Amniotic epithelial cell (primary cell): ENCODE measurements at places on chromosomes 2 and 18.
A peak's percentile ranks its signal among the peaks of the same experiment; 100 is the strongest.

GRCh38 chr2:48548840-48549239 lies 18.9 kb downstream of the STON1 start:
- DNase-seq = peak; percentile 61

- DNase-seq = peak; percentile 7
Measured at GRCh38 chr2:6784291-6784690, 81.4 kb downstream of the CMPK2 start.

GRCh38 chr2:71609958-71610357 lies 156.6 kb downstream of the DYSF start:
- peak; percentile 17 for DNase-seq

DNA sequence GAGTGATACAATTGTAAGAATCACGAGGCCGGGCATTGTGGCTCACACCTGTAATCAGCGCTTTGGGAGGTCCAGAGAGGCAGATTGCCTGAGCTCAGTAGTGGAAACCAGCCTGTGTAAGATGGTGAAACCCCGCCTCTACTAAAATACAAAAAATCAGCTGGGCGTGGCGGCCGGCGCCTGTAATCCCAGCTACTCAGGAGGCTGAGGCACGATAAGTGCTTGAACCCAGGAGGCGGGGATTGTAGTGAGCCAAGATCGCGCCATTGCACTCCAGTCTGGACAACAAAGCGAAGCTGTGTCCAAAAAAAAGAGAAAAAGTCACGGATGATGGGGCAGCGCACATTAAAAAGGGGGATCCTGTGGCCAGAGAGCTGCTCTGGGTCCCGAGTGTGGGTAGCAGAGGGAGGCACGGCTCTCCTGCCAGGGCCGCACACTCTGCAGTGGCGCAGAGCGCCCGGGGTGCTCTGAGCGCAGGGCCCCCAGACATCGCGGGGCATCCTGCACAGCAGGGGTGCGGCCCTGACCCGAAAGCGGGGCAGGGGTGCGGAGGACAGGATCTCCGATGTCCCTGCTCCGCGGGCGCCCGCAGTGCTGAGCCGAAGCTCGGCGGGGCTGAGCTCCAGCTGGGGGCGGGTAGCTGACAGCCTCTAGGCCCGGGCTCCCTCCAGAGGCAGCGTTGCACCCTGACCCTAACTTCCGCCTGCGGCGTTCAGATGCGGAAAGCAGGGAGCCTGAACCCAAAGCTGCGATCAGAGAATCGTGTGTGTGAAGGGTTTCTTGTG lies 30.4 kb upstream of the RAB6D start:
- DNase-seq = peak; percentile 18

GRCh38 chr18:58106289-58107070 lies 62.5 kb downstream of the NEDD4L start:
- no peak for DNase-seq

DNA sequence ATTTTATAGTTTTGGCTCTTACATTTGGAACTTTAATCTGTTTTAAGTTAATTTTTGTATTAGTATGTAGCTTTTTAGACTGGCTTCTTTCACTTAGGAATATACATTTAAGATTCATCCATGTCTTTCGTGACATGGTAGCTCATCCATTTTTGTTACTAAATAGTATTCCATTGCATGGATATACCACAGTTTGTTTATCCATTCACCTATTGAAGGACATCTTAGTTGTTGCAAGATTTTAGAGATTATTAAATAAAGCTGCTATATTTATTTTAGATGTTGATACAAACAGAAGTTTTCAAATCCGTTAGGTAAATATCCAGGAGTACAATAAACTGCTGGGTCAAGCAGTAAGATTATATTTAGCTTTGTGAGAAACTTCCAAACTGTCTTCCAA lies 58.0 kb upstream of the ZNF521 start:
- DNase-seq = no peak

DNA sequence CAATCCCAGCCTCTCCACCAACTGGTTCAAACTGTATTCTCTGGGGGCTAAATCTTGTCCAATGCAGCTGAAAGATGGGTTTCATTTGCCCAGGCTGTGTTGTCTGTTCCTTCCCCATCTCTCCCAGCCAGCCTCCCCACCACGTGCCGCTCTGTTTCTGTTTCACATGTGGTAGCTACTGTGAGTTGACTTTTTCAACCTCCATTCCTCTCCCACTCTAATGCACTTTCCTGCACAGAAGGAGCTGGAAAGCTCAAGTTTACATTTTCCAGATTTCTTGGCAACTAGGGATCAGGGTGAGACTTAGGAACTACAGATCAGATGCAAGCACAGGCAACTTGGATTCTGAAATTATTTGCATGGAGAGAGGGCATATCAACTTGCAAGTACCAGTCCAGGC lies 19.0 kb upstream of the NPAS2 start:
- DNase-seq = no peak
